ENCODE measurements at places on chromosomes 6 and 20. TPM values are rescaled to one million over a fixed set of nuclear protein-coding genes. Genes with fewer than 3 reads are reported as not detected.

RHAG gene
- not detected for total RNA-seq

MCCD1 gene
- not detected for total RNA-seq

CDH22 gene
- 0.13 TPM for total RNA-seq

XPO5 gene
- total RNA-seq, result 21.2 TPM

DEFB125 gene
- not detected for total RNA-seq

HLA-DRB1 gene
- total RNA-seq, result 0.76 TPM

ZSCAN12 gene
- total RNA-seq, result 3.2 TPM

PNLDC1 gene
- not detected for total RNA-seq

BMP5 gene
- total RNA-seq, result not detected

IL17F gene
- not detected for total RNA-seq

SYCP2L gene
- not detected for total RNA-seq

AVP gene
- total RNA-seq, result not detected

ZBTB2 gene
- 6.7 TPM for total RNA-seq

GRCh38 chr6:1602049-1602713, 7.5 kb upstream of the FOXC1 start:
- no peak for DNase-seq

- DNase-seq, result no peak
These were observed 144.7 kb upstream of the ZNF217 start for GRCh38 chr20:53738039-53738944.

GRCh38 chr20:10674684-10675449, 1.1 kb upstream of the JAG1 start:
- peak; percentile 61 for DNase-seq

GRCh38 chr20:38658879-38659596, 57.4 kb downstream of the ARHGAP40 start:
- DNase-seq, result peak; percentile 29

GRCh38 chr20:34141293-34141692, 29.2 kb upstream of the EIF2S2 start:
- DNase-seq, result no peak

DNA sequence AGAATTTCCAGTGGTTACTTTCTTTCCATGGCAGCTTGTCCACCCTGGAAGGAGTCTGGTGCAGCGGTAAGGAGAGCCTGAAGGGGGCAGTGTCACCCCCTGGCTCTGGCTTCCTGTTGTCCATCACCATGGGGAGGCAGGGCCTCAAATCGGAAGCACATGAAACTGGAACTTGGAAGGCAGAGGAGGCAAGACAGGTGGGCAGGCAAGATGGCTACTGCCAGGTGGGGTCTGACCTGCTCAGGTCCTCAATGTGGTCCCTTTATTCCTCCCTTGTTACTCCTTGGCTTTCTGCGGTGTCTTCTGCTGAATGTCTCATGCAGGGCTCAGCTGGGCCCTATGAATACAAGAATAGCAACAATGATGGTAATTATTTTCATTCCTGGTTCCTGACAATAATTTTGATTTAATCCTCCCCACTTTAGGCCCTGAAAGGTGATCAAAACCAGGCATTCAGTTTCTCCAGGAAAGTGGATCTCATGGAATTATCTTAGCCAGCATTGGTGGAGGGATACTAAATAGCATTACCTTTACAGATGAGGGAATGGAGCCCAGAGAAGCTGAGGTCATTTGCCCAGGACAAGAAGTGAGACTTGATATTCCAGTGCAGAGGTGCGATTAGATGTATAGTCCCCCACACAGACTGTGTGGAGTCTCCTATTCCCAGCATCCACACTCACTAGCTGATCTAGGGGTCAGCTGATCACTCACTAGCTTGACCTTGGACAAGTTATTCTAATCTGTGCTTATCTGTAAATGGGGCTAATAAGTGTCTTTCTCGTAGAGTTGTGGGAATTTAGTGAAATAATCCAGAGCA, 17.6 kb upstream of the SNAI1 start:
- DNase-seq, result peak; percentile 50

DNA sequence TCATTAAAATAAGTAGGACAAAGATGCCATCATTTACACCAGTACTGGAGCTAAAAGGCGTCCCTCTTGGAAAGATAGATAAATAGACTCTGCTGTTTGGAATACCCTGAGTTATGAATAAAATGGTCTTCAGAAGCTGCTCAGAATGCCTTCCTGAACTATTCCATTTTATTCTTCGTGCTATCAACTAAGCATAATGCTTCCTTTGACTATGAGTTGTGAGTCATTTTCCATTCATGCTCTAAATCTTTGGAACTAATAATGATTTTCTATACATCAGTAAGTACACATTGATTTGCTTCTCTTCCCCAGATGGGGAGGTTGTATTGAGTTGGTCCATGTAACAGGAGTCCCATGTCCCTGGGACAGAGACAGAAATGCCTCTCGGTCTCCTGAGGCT, 98.3 kb upstream of the PDE7B start:
- no peak for DNase-seq

GRCh38 chr6:2859185-2859700, 17.6 kb upstream of the SERPINB1 start:
- DNase-seq, result no peak

DNA sequence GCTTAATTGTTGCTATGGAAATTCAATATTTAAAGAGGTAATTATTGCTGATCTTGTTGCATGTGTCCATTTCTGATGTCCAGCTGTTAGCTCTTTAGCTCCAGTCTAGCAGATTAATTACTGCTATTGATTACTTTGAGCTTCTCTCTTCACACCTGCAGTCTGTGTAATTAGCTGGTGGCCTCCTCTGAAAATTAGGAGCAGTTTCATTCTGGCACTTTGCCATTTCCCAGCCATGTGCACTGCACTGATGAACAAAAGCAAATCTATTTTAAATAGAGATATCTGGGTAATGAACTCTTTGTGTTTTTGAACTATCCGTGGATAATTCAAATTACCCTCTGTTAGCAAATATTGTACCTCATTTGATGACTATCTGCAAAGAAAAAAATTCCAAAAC, 275.9 kb downstream of the RNF144B start:
- DNase-seq, result no peak

DNA sequence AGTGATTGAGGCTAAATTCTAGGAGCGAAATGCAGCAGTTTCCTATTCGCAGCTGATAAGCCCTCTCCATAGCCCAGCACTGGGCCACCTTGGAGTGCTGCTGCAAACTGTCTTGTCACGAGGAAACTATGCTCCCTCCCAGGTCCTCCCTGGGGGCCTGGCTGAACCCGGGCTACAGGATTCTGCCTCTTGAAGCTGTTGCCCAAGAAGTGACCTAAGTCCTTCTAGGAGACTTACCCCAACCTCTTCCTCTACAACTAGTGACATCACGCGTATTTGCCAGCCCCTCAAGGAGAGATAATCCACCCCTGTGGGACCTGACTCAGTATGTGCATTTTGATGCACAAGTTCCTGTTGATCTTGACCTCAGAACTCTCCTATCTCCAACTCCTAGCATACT, 26.5 kb upstream of the ZFAND3 start:
- DNase-seq, result no peak

DNA sequence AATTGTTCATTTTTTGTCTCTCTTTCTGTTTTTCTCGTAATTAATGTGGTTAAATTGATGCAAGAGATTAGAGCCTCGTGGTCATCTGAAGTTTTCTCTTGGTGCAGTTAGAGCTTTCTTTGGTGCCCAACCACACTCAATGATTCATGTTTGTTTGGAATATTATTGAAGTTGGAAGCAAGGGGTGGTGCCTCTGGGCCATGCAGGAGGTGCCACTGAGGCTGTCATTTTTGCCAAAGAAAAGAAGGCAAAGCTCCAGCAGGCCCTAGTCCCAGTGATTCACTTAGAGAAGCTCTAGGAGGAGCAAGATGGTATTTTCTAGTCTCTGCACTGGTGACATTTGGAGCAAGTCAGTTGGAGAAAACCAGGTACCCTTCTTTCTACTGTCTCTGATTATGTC, 144.5 kb upstream of the RALGAPA2 start:
- no peak for DNase-seq

DNA sequence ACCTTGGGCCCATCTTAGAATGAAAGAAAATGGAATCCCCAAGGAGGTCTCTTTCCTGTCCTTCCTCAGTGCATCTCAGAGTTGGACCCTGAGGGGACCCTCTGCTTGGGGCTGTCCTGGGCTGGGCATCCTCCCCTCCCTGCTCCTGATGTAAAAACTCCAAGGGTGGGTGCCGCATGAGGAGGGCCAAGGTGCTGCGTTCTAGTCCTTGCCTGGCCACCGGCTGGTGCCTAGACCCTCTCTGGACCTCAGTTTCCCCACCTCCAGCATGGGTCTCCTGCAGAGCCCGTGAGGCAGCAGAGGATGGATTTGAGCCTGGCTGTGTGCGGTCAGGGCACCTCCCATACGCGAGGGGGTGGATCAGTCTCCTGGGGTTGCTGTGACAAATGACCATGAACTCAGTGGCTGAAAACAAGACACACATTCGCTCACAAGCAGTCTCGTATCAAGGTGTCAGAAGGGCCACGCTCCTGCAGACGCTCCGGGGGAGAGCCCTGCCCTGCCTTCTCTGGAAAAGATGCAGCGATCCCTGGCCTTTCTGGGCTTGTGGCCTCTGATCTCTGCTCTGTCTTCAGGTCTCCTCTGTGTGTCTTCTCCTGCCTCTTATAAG, 54.7 kb downstream of the CHMP4B start:
- no peak for DNase-seq

DNA sequence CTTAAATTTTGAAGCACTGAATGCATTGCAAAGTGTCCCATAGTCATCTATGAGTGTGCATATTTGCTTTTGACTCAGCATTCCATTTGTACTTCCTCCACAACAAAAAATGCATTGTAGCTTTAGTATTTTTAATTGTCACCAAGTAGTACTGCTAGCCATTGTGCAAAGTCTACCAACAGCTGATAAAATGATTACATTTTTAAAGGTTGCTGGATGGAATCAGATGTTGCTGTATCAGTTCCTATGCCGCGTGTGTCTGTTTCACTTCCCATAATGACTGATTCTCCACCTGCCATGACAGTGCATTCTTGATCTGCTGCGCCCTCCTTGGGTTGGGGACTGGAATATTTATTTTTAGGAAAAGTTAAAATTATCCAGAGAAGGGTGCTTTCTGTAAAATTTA, 41.2 kb downstream of the SLX4IP start:
- no peak for DNase-seq

- DNase-seq, result no peak
These were observed 31.3 kb downstream of the SLC26A8 start for GRCh38 chr6:35993150-35993549.

DNA sequence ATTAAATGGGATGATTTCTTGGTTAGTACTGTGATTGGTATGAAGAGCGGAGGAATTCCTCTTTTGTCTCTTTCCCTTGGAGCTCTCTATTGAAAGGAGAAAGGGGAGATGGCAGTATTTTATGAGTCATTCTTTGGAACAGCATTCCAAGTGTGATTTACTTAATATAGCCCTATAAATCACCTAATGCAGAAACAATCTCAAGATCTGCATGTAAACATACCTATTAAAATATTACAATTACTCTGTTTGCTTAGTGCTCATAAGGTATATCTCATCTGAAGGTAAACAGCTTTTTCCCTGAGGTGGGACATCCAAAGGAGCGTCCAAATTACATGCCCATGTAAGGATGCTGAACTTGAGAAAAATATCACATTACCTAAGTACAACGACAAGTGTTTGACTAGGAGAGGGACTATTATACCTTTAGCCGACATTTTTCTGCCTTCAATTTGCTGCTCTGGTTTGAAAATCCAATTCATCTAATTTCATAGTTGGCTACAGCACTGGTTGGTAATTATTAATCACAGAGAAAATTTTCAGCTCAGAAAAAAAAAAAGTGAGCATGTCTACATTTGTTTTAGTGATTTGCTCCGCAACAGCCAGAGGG, 229.0 kb downstream of the FOXC1 start:
- DNase-seq, result peak; percentile 38

DNA sequence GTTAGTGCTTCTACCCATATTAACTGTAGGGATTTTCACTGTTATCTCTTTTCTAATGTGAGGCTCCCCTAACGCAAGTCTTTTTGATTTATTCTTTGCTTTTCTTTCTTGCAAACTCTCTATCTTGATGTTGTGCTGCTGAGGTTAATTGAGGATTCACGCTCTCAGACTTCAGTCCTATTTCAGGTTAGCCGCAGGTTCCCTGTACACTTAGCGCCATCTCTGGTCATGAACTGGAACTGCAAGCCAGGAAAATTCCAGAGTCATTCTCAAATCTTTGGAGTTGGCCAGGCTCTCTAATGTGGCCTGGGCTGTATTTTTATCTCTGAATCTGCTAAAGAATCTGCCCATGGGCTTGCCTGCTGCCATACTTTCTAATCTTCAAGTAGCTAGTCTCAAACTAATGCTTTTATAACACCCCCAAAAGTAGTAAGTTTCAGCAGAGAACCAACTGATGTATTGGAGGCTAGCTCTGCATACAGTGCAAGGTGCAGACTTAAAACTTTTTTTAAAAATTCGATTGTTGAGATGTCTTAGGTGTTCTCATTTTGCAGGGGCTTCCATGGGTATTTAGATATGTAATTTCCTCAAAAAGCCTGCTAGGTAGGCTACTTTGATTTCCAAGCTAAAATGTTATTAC, 91.1 kb upstream of the OPRM1 start:
- peak; percentile 3 for DNase-seq

GRCh38 chr6:159064477-159064876, 19.7 kb upstream of the TAGAP start:
- DNase-seq, result no peak

GRCh38 chr6:31053873-31054272, 43.6 kb downstream of the MUC22 start:
- DNase-seq, result no peak

- DNase-seq, result peak; percentile 90
These were observed 38.7 kb downstream of the RGS17 start for GRCh38 chr6:153092082-153093013.

GRCh38 chr6:33837971-33838665, 34.3 kb upstream of the MLN start:
- DNase-seq, result no peak

- no peak for DNase-seq
These were observed 210.2 kb downstream of the TMEM200A start for GRCh38 chr6:130575971-130576370.

DNA sequence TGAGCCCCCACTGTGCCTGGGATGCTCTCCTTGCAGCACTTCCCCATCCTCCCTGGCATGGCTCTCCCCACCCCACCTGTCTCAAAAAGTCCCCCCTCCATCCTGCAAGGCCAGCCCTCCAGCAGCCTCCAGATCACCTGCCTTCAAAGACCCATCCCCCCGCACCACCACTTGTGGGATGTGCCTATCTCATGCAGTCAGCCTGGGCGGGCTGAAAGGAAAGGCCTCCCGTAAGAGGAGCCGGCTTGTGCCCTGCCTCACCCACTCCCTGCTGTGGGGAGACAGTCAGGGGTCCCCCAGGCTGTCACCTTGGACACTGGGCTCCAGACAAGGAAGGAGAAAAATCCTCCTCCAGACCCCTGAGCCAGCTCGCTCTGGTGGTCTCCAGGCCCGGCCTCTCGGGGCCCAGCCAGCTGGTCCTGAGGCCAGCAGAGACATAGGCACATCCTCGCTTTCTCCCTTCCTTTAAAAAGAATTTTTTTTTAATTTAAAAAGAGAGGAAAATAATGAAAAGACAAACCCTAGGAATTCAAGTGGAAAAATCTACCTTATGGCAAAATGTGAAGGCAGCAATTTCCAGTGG, 77.3 kb downstream of the GRM4 start:
- no peak for DNase-seq

GRCh38 chr20:37379967-37380828, 34.3 kb downstream of the SRC start:
- no peak for DNase-seq

- DNase-seq, result peak; percentile 64
These were observed 7.3 kb upstream of the ULBP2 start for GRCh38 chr6:149934249-149935156.

Measured in dermis microvascular lymphatic vessel endothelial cell (primary cell).